ENCODE measurements at places on chromosomes 2 and 18. TPM values are rescaled to one million over a fixed set of nuclear protein-coding genes. Genes with fewer than 3 reads are reported as not detected.

CYS1 gene
- 0.27 TPM for total RNA-seq

MSTN gene
- total RNA-seq, result not detected

GRCh38 chr2:132623096-132623839, 46.7 kb downstream of the LYPD1 start:
- no peak overlapping the region for H3K27ac ChIP-seq
- H3K27me3 ChIP-seq, result no peaks in the 10 kb centered on the region
- H3K36me3 ChIP-seq, result no peaks in the 10 kb centered on the region
- no peak overlapping the region for H3K4me3 ChIP-seq

DNA sequence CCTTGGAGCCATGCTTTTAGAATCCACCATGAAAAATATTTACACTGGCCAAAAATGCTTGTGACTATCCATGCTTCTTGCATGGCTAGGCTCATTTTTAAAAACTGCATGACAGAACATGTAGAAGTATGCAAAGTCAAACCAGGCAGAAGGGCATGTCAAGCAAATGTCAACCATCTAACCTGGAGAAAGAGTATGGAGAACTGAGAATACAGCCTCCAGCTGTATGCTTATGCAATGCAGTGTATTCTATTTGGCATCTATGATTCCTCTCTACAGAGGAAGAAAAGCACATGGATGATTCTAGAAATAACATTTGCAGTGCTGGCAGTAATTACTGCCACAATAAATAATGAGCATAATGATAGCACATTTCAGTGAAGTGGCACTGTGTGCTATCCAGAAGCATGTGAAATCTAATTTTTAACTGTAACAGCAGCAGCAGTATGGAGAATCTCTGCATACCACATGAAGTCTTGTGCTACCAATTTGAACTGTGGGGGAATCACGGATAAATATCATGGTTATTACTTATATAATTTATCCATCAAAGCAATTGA, 87.3 kb upstream of the CCDC141 start:
- H3K4me1 ChIP-seq, result no peaks in the 10 kb centered on the region
- no peak for DNase-seq
- peaks cover 23% of the 10 kb centered on the region for H3K36me3 ChIP-seq
- H3K27me3 ChIP-seq, result no peaks in the 10 kb centered on the region
- no peak overlapping the region for H3K27ac ChIP-seq
- H3K4me3 ChIP-seq, result no peak overlapping the region

DNA sequence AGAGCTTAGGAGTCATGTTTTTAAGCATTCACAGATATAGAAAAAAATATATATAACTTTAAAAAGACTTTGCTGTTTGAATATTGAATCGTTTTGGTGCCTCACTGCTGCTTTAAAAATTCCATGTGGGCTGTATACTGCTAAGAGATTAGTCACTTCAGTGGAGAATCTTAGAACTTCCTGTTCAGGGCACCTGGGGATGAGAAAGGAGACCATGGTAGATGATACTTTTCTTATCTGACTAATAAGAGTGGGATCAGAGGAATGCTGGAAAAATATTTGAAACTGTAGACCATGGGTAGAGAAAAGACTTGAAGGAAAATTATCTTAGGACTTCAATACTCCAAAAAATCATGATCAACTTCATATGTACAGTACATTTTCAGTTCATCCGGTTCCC, 442.2 kb upstream of the SETBP1 start:
- H3K27ac ChIP-seq, result no peak overlapping the region
- H3K27me3 ChIP-seq, result no peaks in the 10 kb centered on the region
- H3K4me1 ChIP-seq, result peaks cover 9% of the 10 kb centered on the region
- H3K36me3 ChIP-seq, result no peaks in the 10 kb centered on the region
